ENCODE measurements at places on chromosomes 11 and 22.

DNA sequence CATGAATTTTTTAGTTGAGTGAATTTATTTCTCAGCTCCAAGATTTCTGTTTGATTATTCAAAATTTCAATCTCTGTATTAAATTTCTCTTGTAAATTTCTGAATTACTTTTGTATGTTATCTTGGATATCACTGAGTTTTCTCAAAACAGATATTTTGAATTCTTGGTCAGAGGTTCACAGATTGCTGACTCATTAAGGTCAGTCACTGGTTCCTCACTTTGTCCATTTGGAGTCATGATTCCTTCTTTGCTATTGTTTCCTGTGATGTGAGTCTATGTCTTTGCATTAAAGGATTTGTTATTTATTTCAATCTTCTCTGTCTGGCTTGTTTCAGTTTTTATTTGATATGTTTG, 10.2 kb upstream of the IL17RA start:
- no peak for DNase-seq

DNA sequence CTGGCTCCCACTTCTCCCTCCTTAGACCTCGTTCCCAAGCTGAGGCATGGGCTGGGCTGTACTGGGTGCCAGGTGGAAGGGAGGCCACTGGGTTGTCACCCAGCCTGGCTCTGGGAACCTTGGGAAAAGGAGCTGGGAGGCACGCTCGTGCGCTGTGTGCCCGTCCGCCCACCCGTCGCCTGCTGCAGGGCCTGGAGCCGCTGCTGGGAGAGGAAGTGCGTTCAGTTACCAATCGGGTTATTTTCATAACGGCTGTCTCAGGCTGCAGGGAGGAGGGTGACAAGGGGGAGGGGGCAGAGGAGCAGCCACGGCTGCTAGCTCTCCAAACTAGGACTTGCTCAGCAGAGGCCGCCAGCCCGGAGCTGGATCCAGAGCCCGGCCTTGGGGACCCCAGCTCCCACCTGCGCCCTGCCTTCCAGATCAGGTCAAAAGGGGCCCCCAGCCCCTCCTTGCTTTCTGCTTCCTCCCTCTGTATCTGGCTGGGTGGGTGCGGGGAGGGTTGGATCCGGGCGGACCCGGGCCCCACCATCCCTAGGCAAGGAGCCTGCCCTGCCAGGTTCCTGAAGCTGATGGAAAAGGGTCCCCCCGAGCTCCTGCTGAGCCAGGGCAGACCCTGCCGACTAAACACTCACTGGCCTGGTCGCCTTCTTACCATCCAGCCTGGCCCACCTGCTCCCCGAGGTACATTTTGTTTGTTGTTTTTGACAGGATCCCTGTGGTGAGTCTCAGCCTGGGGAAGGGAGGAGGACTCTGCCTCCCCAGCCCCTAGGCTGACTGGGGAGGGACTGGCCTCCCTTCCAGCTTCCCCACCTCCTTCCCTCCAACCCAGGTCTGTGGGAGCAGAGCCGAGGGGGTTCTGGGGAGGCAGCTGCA, 14.3 kb downstream of the DGKZ start:
- no peak for DNase-seq

GRCh38 chr11:102734650-102735049, 9.9 kb upstream of the MMP8 start:
- no peak for DNase-seq

DNA sequence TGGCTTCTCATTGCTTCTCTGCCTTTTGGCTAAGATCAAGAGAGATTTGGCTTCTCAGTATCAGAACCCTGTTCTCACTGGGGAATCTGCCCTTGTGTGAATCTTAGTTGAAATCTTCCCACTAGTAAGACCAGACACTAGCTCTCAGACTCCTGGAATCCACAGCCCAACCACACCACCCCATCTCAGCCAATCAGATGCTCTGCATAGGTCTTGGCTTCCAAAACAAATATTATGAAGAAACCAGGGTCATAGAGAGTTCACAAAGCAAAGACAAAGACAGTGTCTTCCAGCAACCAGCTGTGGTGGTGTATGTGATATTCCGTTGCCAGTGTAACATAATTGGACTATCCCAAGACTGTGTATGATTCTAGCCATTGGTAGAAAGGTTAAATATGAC, 5.4 kb downstream of the OR8B12 start:
- no peak for DNase-seq

- DNase-seq = no peak
Measured at GRCh38 chr11:9259981-9260837, 4.9 kb downstream of the DENND5A start.

DNA sequence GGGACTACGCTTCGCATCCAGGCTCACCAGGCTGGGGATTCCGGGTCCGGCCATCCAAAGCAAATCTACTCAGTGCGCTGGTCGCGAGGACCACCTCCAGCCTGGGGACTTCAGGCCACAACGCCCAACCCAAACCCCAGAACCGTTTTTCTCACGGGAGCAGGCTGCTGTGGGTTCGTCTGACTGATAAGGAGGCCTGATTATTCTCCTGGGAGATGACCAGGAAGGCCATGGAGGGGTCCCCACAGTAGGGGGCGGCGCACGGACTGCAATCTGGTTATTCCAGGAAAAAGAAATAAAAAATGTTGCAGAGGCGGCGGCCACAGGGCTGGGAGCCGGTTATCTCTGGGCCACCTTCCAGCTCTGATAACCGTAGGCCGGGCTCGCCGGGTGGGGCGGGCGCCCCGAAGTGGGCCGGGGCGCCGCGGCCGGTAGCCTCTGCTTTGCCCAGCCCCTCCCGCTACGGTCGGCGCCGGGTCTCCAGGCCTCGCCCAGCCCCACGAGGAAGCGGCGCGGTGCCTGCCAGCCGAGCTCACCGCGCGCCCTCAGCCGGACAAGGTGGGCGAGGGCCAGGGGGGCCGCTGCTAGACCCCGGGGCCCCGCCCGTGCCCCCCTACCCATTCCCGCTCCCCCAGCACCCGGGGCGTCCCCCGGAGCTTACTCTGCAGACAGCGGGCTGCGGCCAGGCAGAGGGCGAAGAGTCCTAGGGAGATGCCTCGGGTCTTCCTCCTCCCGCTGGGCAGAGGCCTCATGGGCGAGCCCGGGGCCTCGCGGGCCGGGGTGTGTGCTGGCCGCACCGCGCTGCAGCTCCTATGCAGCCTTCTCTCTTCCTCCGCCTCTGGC, 446 bp downstream of the VSTM5 start:
- DNase-seq = no peak

DNA sequence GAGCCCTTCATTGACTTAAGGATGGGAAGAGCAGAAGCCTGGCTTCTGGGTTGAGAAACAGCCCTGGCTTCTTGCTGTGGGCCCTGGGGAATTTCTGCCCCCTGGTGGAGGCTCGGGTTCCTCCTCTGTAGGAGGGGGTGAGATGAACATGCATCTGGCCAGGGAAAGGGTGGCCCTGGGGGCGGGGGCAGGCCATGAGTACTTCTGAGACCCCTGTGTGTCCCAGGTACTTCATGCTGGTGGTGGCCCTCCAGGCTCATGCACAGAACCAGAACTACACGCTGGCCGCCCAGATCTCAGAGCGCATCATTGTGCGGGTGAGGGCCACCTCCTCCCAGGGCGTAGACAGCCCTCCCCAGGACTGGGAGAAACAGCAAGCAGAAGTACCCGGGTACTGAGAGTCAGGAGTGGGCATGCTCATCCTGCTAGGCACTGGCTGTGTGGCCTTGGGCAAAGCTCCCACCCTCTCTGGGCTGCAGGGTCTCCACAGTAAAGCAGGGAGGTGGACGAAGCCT, 15.8 kb downstream of the TMEM258 start:
- no peak for DNase-seq

GRCh38 chr11:117745346-117745745, 51.7 kb downstream of the DSCAML1 start:
- no peak for DNase-seq

GRCh38 chr22:19097518-19097917, 24.7 kb downstream of the DGCR2 start:
- no peak for DNase-seq

GRCh38 chr11:65501472-65502273, 2.8 kb downstream of the MALAT1 start:
- DNase-seq = no peak

DNA sequence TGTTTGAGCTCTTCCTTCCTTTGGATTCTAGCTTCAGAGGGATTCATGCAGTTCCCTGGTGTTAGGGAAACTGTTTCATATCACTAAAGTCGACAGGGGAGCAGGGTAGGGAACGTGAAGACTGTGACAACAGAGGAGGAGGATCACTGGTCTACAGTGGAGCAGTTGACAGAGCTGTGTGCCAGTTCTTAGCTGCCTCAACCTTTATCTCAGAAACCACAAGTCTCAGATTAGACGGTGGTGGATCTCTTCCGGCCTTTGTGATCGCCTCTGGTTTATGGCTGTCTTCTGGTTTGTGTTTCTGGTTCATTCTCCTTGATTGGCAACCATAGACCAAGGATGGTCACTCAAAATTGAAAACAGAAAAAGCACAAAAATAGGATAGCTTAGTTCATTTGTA, 538.9 kb upstream of the API5 start:
- DNase-seq = no peak

DNA sequence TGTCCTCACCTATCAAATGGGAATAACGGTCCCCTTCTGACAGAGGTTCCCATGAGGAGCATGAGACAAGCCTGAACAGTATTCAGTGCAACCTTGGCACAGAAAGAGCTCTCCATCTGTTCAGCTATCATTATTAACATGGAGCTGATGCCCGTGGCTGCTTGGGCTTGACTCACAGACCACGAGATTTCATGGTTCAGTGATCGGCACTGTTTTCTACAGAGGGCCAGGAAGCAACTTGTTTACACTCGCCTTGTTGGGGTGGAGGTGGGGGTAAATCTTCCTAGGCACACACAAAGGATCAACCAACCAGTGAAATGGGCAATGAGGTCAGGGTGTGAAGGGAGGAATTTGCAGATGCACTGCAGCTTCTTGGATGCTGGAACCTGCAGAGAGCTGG, 88.2 kb downstream of the CWC15 start:
- no peak for DNase-seq

- no peak for DNase-seq
Measured at GRCh38 chr11:20854215-20854955, 185.0 kb downstream of the NELL1 start.

- no peak for DNase-seq
Measured at GRCh38 chr11:125072218-125072960, 9.3 kb downstream of the SLC37A2 start.

GRCh38 chr22:36767035-36767775, 8.7 kb downstream of the IFT27 start:
- no peak for DNase-seq

DNA sequence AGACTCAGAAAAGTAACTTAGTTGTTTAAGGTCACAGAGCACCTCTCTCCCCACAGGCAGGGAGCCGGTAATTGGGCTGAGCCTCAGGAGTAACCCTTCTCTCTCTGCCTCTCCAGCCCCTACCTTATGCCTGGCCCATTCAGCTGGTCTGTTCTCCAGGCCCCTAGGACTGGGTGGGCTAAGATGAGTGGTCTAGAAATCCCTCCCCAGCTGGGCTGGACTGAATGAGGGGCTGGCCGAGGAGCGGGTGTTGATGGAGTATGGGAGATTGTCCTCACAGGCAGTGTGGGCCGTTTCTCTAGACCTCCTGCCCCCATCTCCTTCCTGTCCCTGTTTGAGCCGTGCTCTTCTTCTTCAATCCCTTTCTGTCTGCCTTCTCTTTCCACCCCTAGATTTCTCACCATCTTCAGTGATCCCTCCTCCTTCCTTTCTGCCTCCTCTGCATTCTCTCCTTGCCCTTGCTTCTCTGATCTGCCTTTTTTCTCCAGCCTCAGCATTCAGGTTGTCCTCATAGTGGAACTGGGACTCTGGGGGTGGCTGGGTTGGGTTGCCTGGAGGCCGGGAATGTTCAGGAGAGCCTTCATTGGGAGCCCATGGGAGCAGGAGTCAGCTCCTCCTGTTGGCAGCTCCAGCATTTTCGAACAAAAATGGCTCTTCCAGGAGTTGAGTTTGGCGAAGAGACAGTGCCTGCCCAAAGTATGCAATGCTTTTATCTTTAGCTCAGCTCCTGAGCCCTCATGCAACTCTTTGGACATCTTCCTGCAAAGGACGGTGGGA, 7.6 kb downstream of the ST3GAL4 start:
- DNase-seq = no peak

- no peak for DNase-seq
Measured at GRCh38 chr11:111427471-111427912, 48.4 kb upstream of the POU2AF1 start.

DNA sequence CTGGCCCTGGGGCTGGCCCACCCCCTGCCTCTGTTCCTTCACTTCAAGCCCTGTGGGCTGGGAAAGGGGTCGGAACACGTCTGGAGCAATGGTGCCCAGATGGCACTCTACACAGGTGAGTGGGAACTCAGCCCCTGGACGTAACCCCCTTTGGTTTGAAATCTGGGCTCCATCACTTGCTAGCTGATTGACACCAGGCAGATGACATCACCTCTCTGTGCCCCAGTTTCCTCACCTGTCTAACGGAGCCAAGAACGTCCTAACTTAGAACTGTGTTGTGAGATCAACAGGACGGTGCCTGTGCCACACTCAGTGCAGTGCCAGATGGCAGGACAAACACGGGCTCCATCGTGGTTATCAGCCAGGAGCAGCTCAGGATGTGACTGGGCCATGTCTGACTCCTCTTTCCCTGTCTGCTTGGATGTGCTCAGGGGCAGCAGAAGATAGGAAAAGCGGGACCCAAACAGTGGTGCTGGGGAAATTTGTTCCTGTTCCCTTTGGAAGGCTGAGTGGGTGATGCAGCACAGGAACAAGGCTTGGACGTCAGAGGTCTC, 24.4 kb downstream of the NPTXR start:
- no peak for DNase-seq

GRCh38 chr22:21832291-21833290, 34.9 kb downstream of the MAPK1 start:
- no peak for DNase-seq

DNA sequence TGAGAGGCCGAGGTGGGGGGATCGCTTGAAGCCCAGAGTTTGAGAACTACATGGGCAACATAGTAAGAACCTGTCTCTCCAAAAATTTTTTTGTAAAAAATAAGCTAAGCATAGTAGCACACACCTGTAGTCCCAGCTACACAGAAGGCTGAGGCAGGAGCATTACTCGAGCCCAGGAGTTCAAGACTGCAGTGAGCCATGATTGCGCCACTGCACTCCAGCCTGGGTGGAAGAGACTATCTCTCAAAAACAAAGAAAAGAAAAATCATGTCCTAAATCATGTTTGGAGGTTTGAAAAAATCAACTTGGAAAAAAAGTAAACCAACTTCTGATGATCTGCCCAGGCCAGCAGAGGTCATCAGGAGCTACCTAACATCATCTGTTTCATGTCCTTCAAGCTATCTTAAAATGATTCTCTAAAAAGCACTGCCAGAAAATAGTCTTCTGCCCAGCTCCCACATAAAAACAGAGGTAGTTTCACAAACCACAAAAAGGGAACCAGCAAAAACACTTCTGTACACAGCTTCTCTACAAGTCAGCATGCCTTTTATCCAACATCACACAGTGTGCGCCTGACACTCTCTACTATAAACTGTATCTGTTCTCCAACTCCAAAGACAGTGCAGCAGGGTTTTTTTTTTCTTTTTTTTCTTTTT, 165.0 kb downstream of the SOX6 start:
- no peak for DNase-seq
